ENCODE measurements at places on chromosomes 3 and 15.

GRCh38 chr3:66933233-66933632 is 64.9 kb upstream of the KBTBD8 start:
- DNase-seq: peak; percentile 49

GRCh38 chr15:42401544-42402454 is 42.5 kb downstream of the CAPN3 start:
- DNase-seq: no peak

DNA sequence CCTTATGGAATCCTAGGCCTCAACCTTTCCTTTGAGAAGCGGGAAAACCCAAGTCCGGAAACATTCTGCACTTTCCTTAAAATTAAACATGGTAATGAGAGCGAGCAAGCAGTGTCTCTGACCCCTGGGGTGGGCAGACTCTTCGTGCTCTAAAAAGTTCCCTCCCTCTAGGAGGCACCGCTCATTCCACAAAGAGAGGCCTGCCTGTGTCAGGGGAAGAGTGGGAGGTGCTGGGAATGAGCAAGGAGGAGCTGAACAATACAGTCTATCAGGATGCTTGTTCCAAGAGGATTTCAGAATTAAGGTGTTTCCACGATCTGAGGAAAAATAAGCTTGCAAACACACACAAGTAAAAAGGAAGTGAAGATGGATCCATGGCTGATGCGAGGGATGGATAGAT is 6.0 kb upstream of the RLBP1 start:
- DNase-seq: no peak

- DNase-seq: no peak
These were observed 6.3 kb upstream of the CA12 start for GRCh38 chr15:63387748-63388493.

DNA sequence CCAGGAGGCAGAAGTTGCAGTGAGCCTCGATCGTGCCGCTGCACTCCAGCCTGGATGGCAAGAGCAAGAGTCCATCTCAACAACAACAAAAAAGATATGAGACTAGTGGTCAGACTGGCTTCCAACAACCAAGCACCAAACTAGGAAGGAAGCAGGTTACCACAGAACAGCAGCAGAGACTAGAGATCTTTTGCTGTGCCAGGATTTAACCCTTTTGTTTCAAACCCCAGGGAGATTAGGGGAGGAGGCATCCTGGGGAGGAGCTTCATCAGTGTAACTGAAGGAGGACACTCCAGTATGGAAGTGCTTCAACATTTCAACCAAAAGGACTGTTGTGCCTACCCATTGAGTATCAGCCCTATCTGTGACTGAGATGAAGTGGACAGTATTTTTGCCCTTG is 240.3 kb downstream of the ZIC1 start:
- no peak for DNase-seq

GRCh38 chr3:118987477-118987876 is 47.2 kb downstream of the IGSF11 start:
- DNase-seq: peak; percentile 37

- DNase-seq: peak; percentile 25
These were observed 71.3 kb downstream of the CPN2 start for GRCh38 chr3:194279701-194280360.

DNA sequence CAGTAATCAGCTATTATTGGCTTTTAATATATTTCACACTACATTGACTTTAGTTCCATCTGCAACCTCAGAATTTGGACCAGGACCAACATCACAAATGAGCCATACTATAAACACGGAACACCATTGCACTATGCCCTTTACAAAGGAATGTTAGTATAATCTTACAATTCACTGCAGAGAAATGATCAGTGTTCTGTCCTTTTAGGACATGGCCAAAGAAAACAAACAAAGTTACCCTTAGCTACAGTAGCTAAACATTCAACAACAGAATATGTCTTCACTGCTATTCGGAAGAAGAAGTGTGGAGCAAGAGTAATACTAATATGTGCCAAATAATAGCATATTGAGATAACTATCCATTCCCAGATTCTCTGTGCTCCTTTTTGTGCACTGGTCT is 90.4 kb downstream of the NAALADL2 start:
- no peak for DNase-seq

Measured in endodermal cell (in vitro differentiated cells).